ENCODE measurements at places on chromosomes 4 and X.
A peak's percentile ranks its signal among the peaks of the same experiment; 100 is the strongest.

DNA sequence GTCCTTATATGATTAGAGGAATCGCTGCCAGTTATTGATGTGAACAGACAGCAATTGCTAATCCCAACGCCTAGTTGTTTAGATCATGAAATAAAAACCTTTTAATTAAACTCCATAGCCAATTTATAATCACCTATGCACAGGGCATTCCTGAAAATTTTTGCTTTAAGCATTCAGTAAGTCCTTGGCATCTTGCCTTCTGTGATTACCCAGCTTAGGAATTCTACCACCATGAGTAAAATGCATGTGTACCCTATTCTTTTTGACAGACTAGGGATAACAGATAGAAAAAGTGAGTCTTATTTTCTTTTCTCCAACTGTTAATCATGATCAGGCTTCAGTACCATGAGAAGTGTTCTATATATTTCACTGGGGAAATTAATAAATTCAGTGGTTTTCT is 995.3 kb upstream of the GRIA3 start:
- DNase-seq: no peak

DNA sequence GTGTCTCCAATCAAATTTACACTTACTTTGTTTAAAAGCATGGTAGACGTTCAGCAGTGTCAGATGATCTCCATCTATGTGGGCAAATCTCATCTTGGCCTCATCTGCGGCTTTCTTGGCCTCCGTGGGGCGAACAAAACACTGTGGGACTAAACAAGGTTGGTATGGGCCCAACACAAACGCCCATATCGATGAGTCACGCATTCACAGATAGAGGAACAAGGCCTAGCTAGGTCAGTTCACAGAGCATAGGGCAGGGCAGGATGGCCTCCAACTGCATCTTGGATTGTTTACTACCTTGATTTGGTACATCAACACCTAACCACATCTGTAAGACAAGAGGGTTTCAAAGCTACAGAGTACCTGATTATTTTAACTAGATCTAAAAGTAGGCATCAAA is 47.3 kb downstream of the DHX15 start:
- DNase-seq: no peak

DNA sequence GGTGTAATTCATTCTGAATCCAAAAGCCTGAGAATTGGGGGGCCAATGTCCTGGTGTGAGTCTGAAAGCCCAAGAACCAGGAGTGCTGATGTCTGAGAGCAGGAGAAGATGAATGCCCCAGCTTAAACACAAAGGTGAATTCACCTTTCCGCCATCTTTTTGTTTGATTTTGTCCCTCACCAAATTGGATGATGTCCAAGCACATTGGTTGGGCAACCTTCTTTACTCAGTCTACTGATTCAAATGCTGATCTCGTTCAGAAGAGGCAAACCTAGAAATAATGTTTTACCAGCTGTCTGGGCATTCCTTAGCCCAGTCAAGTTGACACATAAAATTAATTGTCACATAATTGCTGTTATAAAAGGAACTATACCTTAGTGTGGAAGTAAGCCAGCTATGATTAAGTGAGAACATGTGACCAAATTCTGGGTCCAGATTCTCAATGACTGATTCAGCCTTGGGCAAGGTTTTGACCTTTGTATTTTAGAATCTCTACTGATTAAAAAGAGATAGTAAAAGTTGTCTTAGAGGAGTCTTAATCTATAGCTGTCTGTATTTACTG is 34.5 kb upstream of the SLC4A4 start:
- no peak for DNase-seq

- DNase-seq: no peak
Measured at GRCh38 chr4:146943691-146944375, 1.8 kb downstream of the TTC29 start.

DNA sequence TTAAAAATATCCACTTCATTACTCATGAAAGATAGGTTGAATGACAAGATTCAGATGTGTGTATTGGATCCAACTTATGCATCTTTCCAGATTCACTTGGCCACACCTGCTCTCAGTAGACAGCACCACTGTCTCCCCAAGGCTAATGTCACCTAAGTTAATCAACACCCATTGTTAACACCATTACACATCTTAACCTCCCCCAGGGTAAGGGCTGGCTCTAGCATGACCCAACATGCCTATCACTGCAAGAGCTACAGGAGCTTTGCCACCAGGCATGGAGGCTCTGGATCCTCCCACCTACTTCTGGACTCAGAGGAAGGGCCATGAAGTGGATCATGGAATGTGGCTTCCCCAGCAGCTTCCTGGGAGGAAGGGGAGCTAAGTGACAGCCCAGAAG is 32.8 kb upstream of the LSM6 start:
- DNase-seq: no peak

- DNase-seq: no peak
Measured at GRCh38 chr4:31518796-31519250, 798.7 kb downstream of the PCDH7 start.

DNA sequence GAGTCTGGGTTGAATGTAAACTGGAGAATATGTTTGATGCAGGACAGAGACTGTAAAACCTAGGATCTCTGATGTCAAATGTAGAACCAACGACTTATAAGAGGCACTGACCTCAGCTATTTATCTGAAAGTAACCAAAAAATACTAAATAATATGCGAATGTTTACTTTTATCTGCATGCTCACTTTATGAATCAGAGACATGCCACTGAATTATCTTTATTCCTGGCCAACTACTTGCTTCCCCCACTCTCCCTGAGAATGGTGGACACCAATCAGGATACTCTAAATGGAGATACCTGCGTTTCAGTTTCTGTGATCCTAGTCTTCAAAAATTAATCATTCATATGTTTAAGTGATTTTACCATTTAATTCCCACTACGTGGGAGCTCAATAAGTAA is 1038.4 kb upstream of the PABPC4L start:
- no peak for DNase-seq

DNA sequence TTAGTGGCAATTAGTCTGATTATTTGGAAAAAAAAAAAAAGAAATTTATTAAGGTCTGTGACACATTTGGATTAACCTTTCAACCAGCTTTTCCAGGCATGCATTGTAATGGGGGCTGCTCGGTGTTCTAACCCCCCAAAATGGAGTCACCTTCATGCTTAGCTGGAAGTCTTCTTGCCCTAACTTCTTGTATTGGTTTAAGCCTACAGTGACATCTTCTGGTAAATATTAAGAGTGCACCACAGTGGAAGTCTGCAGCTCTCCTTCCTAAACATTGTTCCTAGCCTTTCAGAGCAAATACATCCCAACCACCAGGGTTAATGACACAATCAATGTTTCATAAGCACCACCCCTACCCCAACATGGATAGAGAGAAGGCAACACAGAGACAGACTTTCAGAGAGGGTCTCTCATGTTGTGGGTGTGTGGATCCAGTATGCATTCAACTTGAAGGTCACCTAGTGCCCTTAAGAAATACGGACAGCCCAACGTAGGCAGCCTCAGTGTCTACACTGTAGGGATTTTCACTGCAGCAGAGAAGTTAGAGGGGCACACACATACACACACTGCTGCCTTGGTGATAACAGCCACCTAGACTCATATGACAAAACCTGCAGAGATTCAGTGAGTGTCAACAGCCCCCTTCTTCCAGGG is 142.9 kb upstream of the MBNL3 start:
- no peak for DNase-seq

- DNase-seq: peak; percentile 5
Measured at GRCh38 chr4:104616401-104616820, 121.7 kb upstream of the CXXC4 start.

- DNase-seq: peak; percentile 36
Measured at GRCh38 chr4:186666252-186666651, 57.4 kb downstream of the FAT1 start.

DNA sequence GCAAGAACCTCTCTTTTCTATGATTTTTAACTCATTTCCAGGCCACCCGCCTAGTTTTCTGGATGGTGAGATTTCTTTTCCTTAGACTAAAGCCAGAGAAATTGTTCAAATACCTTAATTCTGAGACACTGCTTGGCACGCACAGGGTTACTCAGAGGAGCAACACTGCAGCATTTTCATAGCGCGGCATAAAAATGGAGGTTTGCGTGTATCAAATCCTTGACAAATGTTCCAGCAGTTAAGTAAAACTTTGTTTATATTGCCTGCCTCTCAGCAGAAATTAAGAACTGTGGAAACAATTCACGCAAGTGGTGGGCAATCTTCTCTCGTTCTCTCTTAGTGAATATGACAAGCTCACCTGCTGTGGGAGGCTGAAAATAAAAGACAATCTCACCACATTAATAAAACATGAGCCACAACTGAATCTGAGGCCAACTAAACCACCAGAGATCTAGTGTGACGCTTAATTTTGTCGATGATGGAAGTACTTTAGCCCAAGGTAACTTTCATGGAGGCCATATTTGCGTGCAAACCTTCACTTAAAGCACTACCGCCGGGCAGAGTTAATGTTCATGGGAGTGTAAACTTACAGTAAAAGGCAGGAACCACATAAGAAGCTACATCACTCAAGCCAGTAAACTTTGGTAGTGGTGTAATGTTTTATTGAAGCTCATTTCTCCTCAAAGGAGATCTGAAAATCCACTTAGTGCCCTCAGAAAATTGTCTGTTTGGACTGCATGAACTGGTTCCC is 894.8 kb upstream of the EPHA5 start:
- DNase-seq: no peak

GRCh38 chrX:107447642-107448041 is 1.8 kb upstream of the FRMPD3 start:
- no peak for DNase-seq

GRCh38 chrX:74421740-74422352 is 553 bp downstream of the SLC16A2 start:
- no peak for DNase-seq

GRCh38 chr4:52783069-52783468 is 31.8 kb upstream of the ERVMER34-1 start:
- DNase-seq: no peak

- no peak for DNase-seq
Measured at GRCh38 chrX:120453985-120454384, 15.1 kb downstream of the LAMP2 start.

- DNase-seq: no peak
Measured at GRCh38 chr4:42436928-42437565, 39.8 kb downstream of the SHISA3 start.

GRCh38 chrX:140664939-140665338 is 44.6 kb upstream of the LINC00632 start:
- DNase-seq: peak; percentile 22

- DNase-seq: no peak
Measured at GRCh38 chr4:159757499-159757898, 654.6 kb downstream of the RAPGEF2 start.

- no peak for DNase-seq
Measured at GRCh38 chr4:182126096-182126495, 117.1 kb upstream of the TENM3 start.
